HepG2 (cell line): ENCODE measurements at places on chromosomes 2 and 18. TPM values are rescaled to one million over a fixed set of nuclear protein-coding genes. Genes with fewer than 3 reads are reported as not detected.

Gene C2orf66
- 0.05 and 0.07 TPM in 2 replicates for polyA plus RNA-seq

Gene UCN
- polyA plus RNA-seq, result 2.3 and 2.6 TPM in 2 replicates

Gene CXCR4
- 0.34 and 0.69 TPM in 2 replicates for polyA plus RNA-seq

Gene FAM117B
- polyA plus RNA-seq, result 5.4 and 5.8 TPM in 2 replicates

Gene PTCD3
- 98.5 and 124 TPM in 2 replicates for polyA plus RNA-seq

Gene MAP3K19
- polyA plus RNA-seq, result not detected in 2 replicates

Gene CLEC4F
- 0.12 and 0.14 TPM in 2 replicates for polyA plus RNA-seq

Gene RGPD4
- polyA plus RNA-seq, result not detected in 2 replicates

Gene UGT1A4
- not detected in 2 replicates for polyA plus RNA-seq

Gene FER1L5
- polyA plus RNA-seq, result 0.08 and 0.22 TPM in 2 replicates

Gene CTAGE1
- polyA plus RNA-seq, result 0.01 TPM in 1 of 2 replicates, not detected in the other

Gene QPCT
- 1.1 and 1.2 TPM in 2 replicates for polyA plus RNA-seq

Gene APLF
- 0.45 and 0.57 TPM in 2 replicates for polyA plus RNA-seq

Gene IL1F10
- not detected in 2 replicates for polyA plus RNA-seq

Gene ASPRV1
- polyA plus RNA-seq, result 0.48 and 0.52 TPM in 2 replicates

Gene MTERF4
- polyA plus RNA-seq, result 37.1 and 50.5 TPM in 2 replicates

Gene PPM1G
- 52.3 and 58.2 TPM in 2 replicates for polyA plus RNA-seq

Gene TCF23
- polyA plus RNA-seq, result 1.4 TPM in 2 replicates

Gene TSPYL6
- 0.03 and 0.05 TPM in 2 replicates for polyA plus RNA-seq

Gene CXCR1
- not detected in 2 replicates for polyA plus RNA-seq

Gene CABYR
- 0.78 and 0.88 TPM in 2 replicates for polyA plus RNA-seq

Gene RGPD5
- polyA plus RNA-seq, result 12.0 and 13.4 TPM in 2 replicates

Gene ABCG8
- 8.1 and 10.0 TPM in 2 replicates for polyA plus RNA-seq

Gene GMCL1
- 13.3 and 24.0 TPM in 2 replicates for polyA plus RNA-seq

Gene TSN
- polyA plus RNA-seq, result 45.0 and 56.4 TPM in 2 replicates

Gene SCYGR4
- not detected in 2 replicates for polyA plus RNA-seq

Gene PLGLB2
- polyA plus RNA-seq, result 0.25 and 0.33 TPM in 2 replicates

Gene CNTNAP5
- polyA plus RNA-seq, result not detected in 2 replicates

Gene PDE11A
- 1.3 and 1.7 TPM in 2 replicates for polyA plus RNA-seq

Gene TGFA
- polyA plus RNA-seq, result 6.7 and 7.8 TPM in 2 replicates

Gene MAPK4
- polyA plus RNA-seq, result 0.01 TPM in 1 of 2 replicates, not detected in the other

Gene C1QL2
- not detected in 2 replicates for polyA plus RNA-seq

Gene UGT1A9
- 0.07 TPM in 1 of 2 replicates, not detected in the other for polyA plus RNA-seq

Gene TAF4B
- polyA plus RNA-seq, result 2.0 and 2.2 TPM in 2 replicates

Gene RUFY4
- polyA plus RNA-seq, result not detected in 2 replicates

Gene TCF4
- not detected in 2 replicates for polyA plus RNA-seq

Gene RMDN2
- 1.9 and 2.3 TPM in 2 replicates for polyA plus RNA-seq

Gene IL1B
- 0.08 and 0.18 TPM in 2 replicates for polyA plus RNA-seq

Gene SERPINB13
- polyA plus RNA-seq, result not detected in 2 replicates

Gene TNFRSF11A
- 6.4 and 8.2 TPM in 2 replicates for polyA plus RNA-seq

Gene CERKL
- not detected in 2 replicates for polyA plus RNA-seq

Gene KCNIP3
- not detected in 2 replicates for polyA plus RNA-seq

Gene UGT1A3
- polyA plus RNA-seq, result 0.39 TPM in 1 of 2 replicates, not detected in the other

Gene STARD7
- polyA plus RNA-seq, result 67.2 and 88.2 TPM in 2 replicates

Gene METTL8
- 9.9 and 18.6 TPM in 2 replicates for polyA plus RNA-seq

Gene OTOS
- not detected in 2 replicates for polyA plus RNA-seq

Gene SCLY
- 27.9 and 29.8 TPM in 2 replicates for polyA plus RNA-seq

Gene SCN7A
- polyA plus RNA-seq, result 0.01 TPM in 2 replicates

Gene DTYMK
- polyA plus RNA-seq, result 39.5 and 57.5 TPM in 2 replicates

Gene CDK5R2
- polyA plus RNA-seq, result not detected in 2 replicates
